ENCODE measurements at places on chromosomes 7 and 10.

DNA sequence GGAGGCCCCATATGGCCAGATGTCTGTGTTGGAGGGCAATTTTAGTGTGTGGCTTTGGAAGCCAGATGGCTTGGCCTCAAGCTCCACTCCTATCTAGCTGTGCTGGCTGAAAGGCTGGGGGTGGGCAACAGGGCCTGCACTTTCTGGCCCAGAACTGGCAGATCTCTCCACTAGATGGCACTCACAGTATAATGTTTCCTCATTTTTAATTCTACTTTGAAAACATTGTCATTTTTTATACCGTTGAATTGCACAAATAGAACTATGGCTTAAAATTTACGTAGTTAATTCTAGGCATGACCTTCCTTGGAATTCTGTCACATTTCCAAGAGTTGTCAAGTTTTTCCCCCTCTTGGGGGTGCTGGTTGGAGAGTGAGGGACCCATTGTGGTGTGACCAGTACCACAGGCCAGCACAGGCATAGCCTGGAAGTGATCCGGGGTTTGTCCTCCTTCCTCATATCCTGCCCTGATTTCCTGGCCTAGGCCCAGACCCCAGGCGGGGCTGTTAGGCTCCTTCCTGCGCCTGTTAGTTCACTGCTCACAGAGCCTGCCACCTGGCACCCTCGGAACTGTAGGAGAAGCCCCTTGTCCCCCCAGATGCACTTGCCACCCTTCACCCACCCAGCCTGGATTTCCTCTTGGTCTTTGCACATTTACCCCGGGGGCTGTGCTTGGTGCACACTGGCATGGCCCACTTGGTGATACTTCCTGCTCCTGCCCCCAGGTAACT is 52.8 kb downstream of the ARHGAP22 start:
- no peak for DNase-seq

DNA sequence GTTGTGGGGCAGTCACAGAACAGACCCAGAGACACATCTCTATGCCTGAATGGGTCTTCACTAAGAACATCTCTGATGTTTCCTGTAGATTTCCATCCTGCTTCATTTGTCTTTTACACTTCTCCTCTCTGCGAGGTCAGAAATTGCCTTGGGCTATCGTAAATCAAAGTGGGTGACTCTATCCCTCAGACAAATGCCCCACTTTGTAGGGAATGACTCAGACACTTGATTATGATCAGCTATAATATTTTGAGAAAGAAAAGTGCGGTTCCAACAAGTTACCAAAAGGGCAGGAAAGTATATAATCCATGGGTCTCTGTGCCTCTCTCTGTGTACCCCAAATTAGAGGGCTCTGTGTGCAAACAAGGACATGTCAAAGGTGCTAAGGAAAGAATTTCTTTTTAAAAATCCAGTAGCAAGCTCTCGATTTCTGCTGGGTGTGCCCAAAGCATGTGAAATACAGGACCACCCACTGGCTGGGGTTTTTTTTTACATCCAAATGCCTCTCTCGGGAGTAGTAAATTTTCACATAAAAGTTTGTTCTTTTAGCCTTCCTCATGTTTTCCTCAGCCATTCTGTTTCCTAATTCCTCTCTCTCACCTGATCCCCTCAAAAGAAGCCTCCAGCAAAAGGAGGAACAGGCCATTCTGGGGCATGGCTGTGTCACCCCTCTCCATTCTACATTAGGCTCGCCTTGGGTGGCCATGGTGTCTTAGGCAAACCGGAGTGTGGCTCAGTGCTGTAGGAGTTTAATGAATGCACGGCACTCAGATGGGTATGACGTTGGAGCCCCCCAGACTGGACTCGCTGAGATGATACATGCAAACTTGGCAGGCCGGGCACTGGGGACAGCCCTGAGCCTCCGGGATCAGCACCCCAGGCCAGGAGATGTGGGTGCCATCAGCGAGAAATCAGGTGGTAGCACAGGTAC is 6.3 kb upstream of the OPN4 start:
- no peak for DNase-seq

GRCh38 chr10:123154092-123154710 is at the start of gene BUB3:
BUB3 (plus strand) TSS chr10:123154402; CDS start chr10:123154918, 516 bp downstream.
- DNase-seq: peak; percentile 100

DNA sequence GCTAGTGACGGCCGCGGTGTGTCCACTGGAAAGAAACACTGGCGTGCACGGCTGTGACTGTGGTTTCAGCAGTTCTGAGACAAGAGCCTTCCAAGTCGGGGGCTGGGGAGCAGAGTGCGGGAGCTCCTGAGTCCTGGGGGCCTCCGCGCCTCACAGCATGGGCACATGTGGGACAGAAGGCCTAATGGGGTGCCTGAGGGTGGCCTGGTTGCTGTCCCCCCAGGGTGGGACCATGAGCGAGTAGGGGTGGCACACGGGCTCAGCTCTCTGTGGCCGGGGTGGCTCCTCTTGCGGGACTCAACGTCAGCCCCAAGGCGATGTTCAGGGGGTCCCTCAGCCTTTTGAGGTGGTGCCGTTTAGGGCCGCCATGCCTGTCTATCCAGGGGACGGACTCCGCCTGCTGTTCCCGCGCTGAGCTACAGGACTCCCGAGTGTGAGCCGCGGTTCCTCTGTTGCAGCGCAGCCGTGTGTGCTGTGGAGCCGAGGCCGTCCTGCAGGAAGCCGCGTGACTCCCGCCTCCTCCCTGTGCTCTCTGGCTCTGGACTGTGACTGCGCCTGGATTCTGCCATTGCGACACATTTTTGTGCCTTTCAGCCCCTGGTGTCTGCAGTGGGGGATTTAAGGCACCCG is 23.5 kb upstream of the CHST12 start:
- no peak for DNase-seq

GRCh38 chr7:131774419-131775220 is 218.2 kb upstream of the PODXL start:
- peak; percentile 13 for DNase-seq

DNA sequence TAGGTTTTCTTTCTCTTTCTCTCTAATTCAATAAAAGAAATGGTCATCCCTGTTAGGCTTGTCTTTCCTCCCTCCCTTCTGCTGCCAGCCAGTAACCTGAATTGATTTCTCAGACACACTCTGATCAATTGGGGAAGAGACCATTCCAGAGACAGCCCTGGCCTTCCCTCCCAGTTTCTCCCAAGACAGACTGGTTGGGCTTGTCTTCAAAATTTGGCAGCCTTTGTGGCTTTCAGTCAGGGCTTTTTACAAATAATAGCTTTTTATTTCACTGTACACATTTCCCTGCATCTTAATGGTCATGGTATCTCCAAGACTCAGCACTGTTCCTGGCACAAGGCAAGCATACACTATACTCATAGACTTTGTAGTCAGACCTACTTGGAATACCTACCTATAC is 33.9 kb downstream of the BCAP29 start:
- no peak for DNase-seq

- DNase-seq: no peak
Observed at GRCh38 chr7:105871142-105871541, 5.3 kb downstream of the ATXN7L1 start.

- no peak for DNase-seq
Observed at GRCh38 chr7:17094963-17095574, 203.4 kb upstream of the AHR start.

- DNase-seq: no peak
Observed at GRCh38 chr10:28217848-28218247, 85.0 kb downstream of the MPP7 start.

DNA sequence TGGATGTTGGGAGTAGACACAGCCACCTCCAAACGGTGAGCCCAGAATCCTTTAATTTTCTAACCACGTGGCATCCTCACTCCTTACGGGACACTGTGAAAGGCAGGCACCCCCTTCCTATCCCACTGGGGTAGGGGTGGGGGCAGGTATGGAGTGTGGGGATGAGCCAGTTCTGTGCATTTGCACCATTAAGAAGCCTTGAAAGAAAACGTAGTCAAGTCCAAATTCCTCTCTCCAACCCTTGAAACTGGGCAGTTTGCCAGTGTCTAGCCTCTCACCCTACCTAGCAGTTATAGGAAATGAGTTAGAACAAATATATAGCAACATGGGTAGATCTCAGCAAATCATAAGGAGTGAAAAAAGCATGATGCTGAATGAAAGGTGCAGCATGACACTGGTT is 92.4 kb upstream of the LEP start:
- DNase-seq: no peak

DNA sequence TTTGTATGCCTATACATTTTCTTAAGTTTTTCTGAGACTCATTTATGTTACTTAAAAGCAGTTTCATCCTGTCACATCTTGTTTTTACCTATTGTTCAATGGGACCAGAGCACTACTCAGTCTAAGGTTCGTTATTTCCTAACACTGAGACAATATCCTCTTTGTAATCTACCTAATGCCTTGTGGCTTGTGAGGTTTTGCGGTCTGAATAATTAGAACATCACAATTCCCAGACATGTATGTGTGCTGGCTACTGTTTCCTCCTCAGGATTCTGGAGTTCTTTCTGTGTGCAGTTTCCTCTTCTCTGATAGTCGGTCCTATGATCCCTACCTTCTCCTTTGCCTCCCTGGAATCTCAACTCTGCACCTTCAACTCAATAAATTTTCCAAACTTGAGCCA is 620.2 kb downstream of the ANKRD7 start:
- no peak for DNase-seq

GRCh38 chr10:16735671-16736070 is 81.6 kb downstream of the RSU1 start:
- DNase-seq: no peak

GRCh38 chr7:33466203-33466602 is 336.8 kb downstream of the BBS9 start:
- no peak for DNase-seq

DNA sequence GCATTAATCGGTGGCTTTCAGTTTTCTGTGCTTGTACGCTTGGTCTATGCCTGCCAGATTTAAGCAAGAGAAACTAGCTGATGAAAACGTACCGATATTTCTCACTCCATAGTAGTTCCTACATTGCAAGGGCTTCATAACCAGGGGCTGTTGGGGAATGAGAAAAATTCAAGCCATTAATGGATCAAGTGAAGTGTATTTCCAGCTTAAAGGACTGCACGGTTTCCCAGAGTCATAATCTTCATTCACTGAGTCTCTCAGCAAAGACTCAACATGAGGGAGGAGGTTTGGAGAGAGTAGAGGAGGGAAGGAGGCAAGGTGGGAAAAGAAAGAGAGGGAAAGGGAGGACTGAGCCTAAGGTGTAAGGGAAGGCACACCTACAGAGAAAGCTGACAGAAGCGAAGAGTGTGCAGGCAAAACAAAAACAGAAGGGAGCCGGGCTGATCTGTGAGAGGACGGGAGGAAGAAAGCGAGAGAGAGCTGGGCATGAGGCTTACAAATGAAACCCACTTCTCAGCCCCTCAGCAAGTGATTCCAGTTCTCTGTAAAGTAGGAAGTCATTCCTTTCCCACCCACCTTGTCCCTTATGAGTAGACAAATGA is 625 bp downstream of the GIMAP2 start:
- no peak for DNase-seq

DNA sequence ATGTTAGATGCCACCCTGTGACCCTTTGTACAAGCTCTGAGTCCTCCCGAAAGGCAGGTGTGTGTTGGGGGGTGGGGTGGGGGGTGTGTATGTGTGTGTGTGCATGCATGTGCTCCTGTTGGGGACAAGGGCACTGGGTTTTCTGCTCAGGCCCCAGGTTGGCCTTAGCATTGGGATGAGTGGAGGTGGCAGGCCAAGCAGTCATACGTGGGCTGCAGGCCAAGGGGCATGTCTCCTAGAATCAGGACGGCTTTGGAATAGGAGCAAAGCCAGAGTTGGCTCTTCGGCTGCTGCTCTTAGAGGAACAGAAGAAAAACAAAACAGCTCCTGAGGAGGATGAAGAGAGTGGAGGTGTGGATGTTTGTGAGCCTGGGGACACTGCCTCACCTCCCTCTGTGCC is 26.0 kb downstream of the HSPA12A start:
- no peak for DNase-seq

- DNase-seq: no peak
Observed at GRCh38 chr7:93165447-93165846, 17.3 kb upstream of the SAMD9L start.

DNA sequence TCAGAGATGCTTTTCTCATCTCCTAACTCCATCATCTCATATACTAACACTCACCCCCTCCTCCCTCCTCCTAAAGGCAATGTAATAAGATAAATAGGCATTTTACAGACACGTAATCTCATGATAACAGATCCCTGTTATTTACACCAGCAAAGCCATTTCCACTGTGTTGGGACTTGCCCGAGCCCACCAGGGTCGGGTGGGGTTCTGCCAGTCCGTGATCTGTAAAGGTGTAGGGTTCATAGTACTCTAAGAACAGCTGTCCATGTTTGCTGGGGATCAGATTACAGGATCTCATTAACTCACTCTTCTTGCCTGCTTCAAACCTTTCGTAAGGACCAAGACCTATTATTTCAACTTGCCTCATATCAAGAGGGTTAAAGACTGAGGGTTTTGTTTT is 172.4 kb downstream of the FZD1 start:
- no peak for DNase-seq

DNA sequence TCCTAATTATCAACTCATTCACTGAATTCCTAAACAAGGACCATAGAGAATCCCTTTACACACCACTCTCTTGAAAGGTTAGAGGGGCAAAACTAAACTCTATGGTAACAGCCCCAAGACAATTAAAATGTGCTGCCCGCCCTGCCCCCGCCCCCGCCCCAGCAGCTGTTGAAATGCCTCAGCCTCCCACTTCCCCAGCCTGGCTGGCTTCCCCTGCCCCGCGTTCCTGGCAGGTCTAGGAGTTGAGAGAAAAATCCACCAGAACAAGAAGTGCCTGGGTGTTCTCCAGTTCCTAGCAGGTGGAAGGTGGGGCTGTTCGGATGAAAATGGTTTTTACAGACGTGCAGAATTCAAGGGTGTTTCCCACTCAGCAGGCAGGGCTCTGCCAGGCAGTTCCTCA is 109.5 kb upstream of the ZEB1 start:
- DNase-seq: no peak

- DNase-seq: no peak
Observed at GRCh38 chr10:99539120-99539519, 6.4 kb downstream of the NKX2-3 start.

DNA sequence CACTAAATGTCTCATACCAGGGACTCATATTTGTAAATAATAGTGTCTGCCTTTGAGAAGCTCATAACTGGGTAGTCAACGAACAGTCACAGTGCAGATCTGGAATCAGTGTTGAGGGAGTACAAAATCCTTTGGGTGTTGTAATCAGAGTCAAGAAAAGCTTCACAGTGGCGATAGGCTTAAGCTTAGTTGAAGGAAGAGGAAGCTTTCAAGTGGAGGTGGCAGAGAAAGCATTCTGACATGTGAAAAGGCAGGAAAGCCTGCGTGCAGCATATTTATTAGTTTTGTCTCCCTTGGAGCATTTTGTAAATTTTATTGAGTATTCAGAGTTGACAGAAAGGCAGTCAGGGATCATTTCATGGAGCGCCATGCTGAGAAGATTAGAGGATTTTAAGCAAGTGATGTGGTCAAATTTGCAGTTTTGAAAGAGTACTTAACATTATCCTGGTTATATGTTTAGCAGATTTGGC is 104.9 kb downstream of the ADK start:
- DNase-seq: no peak

GRCh38 chr7:149794661-149795060 is 21.3 kb upstream of the ZNF467 start:
- DNase-seq: no peak

- no peak for DNase-seq
Observed at GRCh38 chr10:73953665-73954064, 42.7 kb downstream of the PLAU start.
